ENCODE measurements at places on chromosomes 2 and 18. TPM values are rescaled to one million over a fixed set of nuclear protein-coding genes. Genes with fewer than 3 reads are reported as not detected.

GRCh38 chr18:48782381-48782861 lies 168.3 kb downstream of the SMAD7 start:
- DNase-seq, result no peak

RAD51AP2 gene
- not detected for total RNA-seq

DNA sequence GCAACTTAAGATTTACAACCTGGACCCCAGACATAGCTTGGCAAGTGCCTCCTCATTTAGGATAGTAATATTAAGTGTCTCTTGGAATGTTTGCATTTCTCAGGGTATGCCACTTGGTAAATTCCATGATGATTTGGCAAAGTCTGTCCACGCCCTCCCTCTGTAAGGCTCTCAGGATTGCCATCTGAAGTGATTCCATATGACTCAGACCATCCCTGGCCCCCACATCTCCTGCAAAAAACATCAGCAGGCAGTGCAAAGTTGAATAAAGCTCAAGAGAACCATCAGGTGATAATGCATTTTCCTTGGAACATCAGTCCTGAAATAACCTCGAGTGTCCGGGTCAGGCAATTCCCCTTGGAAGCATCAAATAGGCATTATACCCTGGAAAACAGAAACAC lies 27.1 kb upstream of the PIEZO2 start:
- no peak for DNase-seq

MYO1B gene
- 11.4 TPM for total RNA-seq

ABCG5 gene
- total RNA-seq, result not detected

DNA sequence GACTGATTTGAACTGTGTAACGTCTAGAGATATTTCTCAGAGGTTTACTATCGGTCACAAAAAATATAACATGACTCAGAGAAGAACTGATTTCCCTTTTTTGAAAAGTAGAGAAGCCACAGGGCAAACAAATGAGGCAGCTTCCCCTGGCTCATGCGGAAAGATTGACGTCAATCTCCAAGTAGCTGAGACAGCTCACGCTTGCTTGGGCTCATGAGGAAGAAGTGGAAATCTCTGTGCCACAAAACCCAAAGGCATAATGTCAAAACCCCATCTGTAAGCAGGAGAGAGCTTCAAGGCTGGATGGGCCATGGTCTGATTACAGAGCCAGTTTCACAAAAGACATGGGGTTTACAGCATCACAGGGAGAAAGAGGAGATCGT lies 188.1 kb downstream of the ARL4C start:
- peak; percentile 70 for DNase-seq

DNA sequence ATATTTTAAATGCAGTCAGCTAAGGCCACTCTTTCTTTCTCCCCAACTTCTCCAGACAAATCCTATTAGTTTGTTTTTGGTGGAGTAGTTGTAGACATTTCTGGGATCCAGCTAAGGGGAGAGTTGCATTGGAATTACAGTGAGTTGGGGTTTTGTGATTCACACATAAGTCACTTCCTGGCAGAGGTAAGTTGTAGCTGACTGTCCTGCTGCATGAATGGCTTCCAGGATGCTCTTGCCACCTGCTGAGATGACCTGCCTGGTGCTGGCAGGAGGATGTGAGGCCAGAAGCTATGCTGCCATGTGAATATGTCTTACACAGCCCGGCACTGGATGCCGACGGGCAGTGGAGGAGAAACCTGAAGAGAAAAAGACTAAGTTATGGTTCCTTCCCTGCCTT lies 243.7 kb downstream of the TDRD15 start:
- DNase-seq, result no peak

GRCh38 chr2:152861349-152861942 lies 143.0 kb downstream of the ARL6IP6 start:
- no peak for DNase-seq

GRCh38 chr2:10774394-10774793 lies 38.2 kb downstream of the PDIA6 start:
- no peak for DNase-seq

DNA sequence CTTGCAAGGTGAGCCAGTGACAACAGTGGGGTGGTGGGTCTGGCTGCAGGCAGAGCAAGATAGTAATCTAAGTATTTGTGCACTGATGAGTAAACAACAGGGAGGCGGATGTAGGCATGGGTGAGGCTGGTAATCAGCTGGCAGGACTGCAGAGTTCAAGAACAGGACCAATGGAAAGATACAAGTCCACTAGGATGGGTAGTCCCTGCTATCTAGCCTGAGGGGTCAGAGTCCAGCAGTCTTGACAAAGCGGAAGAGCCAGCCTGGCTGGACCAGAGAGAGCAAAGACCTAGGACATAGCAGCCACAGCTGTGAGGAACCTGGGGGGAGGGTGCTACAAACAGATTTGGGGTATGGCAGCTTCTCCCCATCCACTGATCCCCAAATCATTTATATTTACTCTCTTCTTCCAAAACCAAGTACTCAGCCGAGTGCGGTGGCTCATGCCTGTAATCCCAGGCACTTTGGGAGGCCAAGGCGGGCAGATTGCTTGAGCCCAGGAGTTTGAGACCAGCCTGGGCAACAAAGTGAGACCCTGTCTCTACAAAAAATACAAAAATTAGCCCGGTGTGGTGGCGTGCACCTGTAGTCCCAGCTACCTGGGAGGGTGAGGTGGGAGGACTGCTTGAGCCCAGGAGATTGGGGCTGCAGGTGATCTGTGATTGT lies 25.9 kb downstream of the VIL1 start:
- DNase-seq, result no peak

DNA sequence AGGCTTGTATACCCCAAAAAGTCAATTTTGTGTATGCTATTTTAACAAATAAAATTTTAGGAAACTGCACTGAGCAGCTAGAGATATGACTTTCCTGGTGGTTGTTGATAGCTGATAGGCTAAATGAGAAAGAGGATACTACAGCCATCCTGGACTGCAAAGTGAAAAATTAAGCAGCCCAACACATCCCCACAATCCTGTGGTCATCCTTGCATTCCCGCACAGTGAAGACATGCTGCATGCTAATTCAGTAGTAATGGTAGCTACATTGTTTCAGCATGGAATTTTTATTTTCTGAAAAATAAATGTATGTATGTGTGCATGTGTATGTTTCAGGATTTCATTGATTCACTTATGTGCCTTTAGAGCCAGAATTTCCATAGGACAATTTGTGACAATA lies 124.2 kb upstream of the CCDC68 start:
- no peak for DNase-seq

DNA sequence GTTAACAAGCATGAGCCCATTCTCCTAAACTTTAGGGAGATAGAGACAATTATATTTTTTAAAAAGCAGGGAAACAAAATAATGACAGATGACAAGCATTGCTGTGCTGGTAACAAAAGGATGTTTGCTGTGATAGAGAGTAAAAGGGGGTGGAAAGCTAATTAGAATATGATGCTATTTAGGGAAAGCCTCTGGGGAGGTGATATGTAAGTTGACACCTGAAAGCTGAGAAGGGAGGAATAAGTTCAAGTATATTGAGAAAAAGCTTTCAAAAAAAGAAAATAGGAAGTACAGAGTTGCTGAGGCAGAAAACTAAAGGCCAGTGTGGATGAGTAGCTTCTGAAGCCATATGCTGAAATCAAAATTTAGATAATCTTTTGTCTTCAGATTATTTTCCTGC lies 565.2 kb upstream of the NRXN1 start:
- DNase-seq, result no peak

DNA sequence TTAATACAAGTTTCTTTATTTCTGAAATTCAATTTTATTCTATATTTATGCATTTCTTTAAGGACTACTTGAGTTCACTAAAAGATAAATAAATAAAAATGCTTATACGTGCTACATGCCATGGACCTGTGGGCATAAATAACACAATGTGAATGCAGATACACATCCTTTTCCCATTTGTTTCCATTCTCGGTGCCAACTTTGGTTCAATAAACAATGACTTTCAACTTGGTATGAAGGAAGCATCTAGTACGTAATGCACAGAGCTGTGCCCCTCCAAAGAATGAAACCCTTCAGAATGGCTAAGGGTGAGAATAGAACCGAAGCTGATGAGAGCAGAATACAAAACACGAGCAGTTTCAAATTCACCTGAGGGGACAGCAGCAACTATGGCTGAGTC lies 409.3 kb downstream of the MTX2 start:
- no peak for DNase-seq

- no peak for DNase-seq
Measured at GRCh38 chr2:107687073-107687472, 139.6 kb upstream of the RGPD4 start.

GRCh38 chr2:202278036-202278760 lies 12.6 kb downstream of the NOP58 start:
- DNase-seq, result no peak

DNA sequence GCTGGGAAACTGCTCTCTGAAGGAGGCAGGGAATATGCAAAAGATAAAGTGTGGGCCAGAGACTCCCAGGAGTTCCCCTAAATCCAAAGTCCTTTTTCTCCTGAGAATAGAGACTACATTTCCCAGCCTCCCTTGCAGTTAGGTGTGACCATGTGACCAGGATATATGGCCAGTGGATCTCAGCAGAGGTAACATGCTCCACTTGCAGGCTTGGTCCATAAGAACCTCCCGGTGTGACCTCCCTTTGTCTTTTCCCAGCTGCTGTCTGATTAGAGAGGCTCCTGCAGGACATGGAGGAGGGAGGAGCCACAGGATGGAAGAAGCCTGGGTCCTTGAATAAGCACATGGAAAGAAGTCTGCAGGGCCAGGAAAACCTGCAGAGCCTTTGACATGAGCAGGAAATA lies 76.2 kb downstream of the TGFA start:
- no peak for DNase-seq

ARMC9 gene
- total RNA-seq, result 6.4 TPM
